ENCODE measurements at places on chromosomes 3 and 15. TPM values are rescaled to one million over a fixed set of nuclear protein-coding genes. Genes with fewer than 3 reads are reported as not detected.
A peak's percentile ranks its signal among the peaks of the same experiment; 100 is the strongest.

Gene GOLGA8G
- total RNA-seq, result not detected

GRCh38 chr3:178545337-178545736, 9.1 kb downstream of the KCNMB2 start:
- no peak for DNase-seq

DNA sequence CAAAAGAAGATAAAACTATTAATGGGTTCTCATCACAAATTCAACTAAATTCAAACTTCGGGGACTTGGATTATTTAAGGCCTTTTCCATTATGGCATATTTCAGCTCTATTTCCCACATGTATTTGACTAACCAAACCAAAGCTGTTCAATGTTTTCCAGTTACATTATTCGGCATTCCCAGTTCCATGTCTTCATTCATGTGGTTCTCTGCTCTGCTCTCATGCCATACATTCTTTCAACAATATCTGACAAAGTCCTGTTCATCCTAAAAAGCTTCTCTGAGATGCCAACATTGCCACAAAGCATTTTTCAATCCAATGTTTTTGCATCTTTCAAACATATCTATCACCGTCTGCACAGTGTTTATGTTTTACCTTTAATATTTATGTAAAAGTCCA, 141.4 kb downstream of the GREM1 start:
- no peak for DNase-seq

- no peak for DNase-seq
Observed at GRCh38 chr3:72949016-72949415, 47.6 kb upstream of the PPP4R2 start.

DNA sequence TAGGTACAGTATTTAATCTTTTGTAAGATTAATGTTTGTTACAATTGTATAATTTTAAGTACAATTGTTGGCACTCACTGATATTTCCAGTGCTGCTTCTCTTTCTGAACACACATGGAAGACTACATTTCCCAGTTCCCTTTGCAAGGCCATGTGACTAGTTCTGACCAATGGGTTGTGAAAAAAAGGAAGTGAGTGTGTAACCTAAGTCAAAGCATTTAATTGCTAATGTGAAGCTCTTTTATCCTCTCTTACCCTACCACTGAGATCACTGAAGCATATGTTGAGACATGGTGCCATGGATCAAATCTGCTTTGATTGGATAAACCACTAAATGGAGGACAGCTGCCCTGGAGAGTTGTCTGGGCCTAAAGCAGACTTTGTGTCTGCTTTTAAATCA, 83.9 kb upstream of the PLXND1 start:
- peak; percentile 91 for DNase-seq

GRCh38 chr3:124886168-124887056, 753 bp downstream of the ITGB5 start:
- peak; percentile 72 for DNase-seq

DNA sequence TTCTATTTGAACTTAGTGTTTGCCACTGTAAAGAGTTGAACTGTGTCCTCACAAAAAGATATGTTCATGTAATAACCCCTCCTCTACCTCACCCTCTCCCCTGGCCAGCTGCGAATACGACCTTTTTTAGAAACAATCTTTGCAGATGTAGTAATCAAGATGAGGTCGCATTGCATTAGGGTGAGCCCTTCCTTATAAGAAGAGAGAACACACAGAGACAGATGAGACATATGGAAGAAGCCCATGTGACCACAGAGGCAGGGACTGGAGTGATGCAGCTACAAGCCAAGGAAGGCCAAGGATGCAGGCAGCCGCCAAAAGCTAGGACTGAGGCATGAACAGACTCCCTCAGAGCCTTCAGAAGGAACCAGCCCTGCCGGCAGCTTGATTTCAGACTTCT, 27.6 kb downstream of the GPR176 start:
- peak; percentile 13 for DNase-seq

DNA sequence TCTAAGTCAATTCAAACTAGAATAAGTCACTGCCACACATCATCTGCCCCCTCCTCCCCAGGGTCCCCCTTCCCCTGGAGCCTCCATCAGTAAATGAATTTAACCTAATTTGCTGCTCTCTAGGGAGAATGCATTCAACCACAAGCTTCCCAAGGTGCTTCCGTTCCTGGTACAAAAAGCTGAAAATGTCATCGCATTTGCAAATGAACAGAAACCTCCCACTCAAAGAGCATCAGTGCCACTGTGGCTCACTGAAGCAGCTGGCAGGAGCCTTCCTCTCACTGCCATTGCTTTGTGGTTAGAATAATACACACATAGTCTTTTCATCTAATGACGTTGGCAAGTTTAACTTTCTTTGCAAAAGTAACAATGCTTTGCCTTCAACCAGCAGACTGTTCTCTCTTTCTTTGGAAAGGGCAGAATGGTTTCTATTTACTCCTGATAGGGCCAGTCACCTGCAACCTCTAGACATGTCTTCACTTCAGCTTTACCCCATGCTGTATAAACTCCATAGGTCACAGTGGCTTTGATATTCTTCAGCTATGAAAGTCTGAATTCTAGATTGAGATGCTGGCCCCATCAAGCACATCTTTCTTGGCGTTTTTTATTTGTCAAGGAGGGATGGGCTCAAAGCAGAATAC, 238.1 kb downstream of the CPNE4 start:
- DNase-seq, result peak; percentile 40

DNA sequence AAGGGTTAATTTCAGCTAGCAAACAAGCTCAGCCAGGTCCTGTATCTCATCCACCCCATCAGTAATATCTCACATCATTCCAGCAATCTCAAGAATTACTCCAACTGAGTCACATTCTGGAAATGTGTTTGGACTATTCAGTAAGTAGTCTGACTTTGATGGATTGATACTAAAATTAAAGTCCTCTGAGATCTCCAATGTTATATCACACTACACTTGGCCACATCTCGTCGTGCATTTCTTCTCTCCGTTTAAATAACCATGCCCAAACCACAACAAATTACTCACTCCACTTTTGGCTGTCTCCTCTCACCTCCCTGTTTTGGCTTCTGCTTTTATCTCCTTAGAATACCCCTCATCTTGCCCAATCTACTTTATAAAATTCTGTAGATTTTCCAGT, 292.2 kb downstream of the PYDC2 start:
- no peak for DNase-seq

GRCh38 chr3:46693892-46694226, 380 bp upstream of the ALS2CL start:
- peak; percentile 36 for DNase-seq

All from GM23338 (cell line).